ENCODE measurements at places on chromosomes 1 and 21. TPM values are rescaled to one million over a fixed set of nuclear protein-coding genes. Genes with fewer than 3 reads are reported as not detected.

DNA sequence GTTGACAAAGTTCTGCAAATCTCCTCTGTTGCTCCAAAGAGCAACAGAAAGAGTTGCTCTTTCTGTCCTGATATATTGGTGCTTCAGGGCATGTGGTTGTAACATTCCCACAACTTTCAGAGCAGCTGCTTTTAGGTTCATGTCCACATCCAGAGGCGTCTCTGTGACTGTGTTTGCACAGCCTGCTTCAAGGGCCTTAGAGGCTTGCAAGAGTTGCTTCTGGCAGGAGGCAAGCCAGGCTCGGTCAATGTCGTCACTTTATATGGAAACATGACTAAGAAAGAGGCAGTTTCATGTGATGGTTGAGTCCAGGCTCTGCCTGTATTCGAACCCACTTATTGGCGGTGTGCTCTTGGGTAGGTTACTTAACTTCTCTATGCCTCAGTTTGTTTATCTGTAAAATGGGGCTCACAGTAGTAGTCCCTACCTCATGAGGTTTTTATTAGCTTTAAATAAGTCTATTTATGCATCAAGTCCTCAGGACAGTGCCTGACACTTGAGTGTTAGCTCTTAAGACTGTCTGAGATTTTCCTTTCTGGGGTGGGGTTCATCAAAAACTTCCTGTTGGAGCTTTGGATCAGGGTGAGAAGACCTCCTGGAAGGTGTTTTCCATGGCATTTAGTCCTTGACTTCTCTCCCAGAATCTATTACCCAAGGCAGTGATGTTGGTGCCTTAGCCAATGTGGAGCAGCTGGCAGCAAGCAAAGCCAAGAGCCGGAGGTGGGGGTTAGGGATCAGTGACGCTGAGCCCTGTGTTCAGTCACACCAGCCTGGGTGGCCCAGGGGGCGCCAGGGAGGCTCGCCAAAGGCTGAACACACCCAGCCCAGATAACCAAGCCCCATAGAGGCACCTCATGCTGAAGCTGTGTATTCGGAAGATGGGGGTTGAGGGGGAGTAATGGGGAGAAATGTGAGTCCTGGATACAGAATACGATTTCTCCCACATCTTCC is 18.9 kb downstream of the LHX4 start:
- DNase-seq = no peak

DNA sequence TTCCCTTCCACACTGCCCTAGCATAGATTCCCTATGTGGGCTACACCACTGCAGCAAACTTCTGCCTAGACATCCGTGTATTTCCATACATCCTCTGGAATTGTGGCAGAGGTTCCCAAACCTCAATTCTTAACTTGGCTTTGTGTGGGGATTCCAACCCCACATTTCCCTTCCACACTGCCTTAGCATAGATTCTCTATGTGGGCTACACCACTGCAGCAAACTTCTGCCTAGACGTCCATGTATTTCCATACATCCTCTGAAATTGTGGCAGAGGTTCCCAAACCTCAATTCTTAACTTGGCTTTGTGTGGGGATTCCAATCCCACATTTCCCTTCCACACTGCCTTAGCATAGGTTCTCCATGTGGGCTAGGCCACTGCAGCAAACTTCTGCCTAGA is 31.4 kb downstream of the ZNF670 start:
- DNase-seq = no peak

GRCh38 chr21:32708069-32708468 is 19.7 kb downstream of the SYNJ1 start:
- no peak for DNase-seq

DNA sequence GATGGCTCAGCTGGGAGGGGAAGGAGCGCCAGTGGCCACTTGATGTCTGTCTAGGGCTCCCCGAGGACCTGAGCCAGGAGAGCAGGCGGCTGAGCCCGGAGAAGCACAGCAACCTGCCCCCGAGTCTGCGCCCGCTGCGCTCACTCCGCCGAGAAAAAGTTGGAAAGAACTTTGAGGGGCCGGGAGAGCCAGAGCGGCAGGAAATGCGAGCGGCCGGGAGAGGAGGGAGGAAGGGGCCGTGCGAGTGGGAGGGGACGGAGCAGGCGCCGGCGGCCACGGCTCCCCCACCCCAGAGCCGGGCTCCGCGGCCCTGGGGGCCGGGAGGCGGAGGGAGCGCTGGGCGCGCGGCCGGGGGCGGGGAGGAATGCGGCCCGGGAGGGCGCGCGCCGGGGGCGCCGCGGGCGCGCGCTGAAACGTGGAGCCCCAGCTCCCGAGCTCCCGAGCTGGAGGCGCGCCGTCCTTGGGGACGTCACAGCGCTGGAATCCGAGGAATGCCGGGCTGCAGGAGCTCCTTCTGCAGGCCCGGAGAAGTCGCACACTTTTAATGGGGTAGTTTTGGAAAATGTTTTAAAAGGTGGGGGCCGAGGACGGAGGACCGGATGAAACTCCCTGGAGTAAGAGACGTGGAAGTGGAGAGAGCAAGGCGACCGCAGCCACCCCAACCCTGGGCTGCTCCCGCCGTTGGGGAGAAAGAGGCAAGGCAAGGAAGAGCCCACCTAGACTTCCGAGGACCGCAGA is at the start of gene PTPN14:
TSS of gene PTPN14 (minus strand) at position 167 of the 738 bp plus-strand sequence. CDS start 86,799 bp downstream, outside the sequence.
- DNase-seq = peak; percentile 96

The SPRR2F gene
- polyA plus RNA-seq = not detected

- no peak for DNase-seq
Measured at GRCh38 chr1:38000529-38001455, 4.5 kb downstream of the FHL3 start.

GRCh38 chr1:200075522-200075921 is 48.0 kb downstream of the NR5A2 start:
- no peak for DNase-seq

DNA sequence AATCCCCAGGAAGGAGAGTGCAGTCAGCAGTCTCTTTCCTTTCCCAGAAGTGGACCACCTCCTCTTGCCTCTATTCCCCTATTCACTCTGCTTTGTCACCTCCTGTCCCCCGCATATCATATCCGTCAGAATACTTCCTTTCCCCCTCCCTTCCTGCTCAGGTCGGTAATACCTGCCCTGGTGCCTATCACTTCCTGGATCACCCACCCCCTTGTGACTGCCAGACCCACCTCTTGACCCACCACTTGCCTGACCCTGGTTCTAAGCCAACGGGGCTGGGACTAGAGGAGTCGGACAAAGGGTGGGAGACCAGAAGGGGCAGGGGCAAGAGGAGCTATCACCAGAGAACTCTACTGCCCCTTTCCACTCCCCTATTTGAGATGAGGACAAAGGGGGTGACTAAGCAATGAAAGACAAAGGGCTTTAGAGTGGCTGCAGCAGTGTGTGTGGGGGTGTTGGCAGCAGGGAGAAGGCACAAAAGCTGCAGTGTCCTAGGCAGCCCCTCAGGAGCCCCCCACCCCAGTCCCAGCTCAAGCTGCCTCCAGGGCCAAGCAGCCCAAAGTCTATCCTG is 1.7 kb upstream of the ADAMTS4 start:
- DNase-seq = no peak

The LCE1C gene
- polyA plus RNA-seq = not detected

- DNase-seq = peak; percentile 65
Measured at GRCh38 chr1:58515794-58516401, 30.6 kb downstream of the OMA1 start.

- DNase-seq = no peak
Measured at GRCh38 chr1:159829273-159829634, 2.6 kb downstream of the SLAMF8 start.

The TIAM1 gene
- 14.4 TPM for polyA plus RNA-seq

The HPDL gene
- polyA plus RNA-seq = 4.5 TPM

- DNase-seq = no peak
Measured at GRCh38 chr1:197141575-197141974, 4.9 kb downstream of the ASPM start.

The TTLL7 gene
- 3.7 TPM for polyA plus RNA-seq

DNA sequence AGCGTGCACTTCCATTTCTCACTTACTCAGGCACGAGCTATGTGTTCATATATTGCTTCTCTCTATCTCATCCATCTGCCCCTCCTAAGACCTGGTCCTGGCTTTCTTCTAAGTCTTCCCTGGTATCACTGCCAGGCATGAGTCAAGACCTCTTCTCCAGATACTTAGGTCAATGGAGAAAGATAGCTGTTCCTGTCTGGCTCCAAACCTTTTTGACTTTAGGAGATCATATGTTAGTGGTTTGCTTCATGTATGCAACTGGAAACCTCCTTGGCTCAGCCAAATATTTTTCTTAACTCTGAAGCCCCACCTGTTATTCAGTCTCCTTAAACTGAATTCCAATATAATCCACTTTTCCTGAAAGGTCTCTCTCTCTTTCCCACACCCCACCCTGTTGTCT is 211.6 kb upstream of the PTBP2 start:
- DNase-seq = no peak

The OR2L2 gene
- 0.10 TPM for polyA plus RNA-seq

DNA sequence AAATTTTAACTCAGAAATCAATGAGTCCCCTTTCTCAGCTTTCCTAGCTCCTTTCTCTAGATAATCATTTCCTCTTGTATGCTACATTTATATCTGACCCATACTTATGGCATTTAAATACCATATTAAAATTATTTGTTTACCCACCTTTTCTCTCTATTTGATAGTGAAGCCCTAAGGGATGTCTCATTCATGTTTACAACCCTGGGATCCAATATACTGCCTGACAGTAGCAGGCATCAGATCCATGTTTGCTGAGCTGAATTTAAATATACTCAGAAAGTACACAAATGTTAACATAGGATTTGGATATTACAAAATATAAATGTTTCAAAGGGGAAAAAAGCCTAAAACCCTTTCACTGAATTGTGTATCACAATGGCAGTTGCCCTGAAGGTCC is 26.5 kb downstream of the SCMH1 start:
- DNase-seq = no peak

DNA sequence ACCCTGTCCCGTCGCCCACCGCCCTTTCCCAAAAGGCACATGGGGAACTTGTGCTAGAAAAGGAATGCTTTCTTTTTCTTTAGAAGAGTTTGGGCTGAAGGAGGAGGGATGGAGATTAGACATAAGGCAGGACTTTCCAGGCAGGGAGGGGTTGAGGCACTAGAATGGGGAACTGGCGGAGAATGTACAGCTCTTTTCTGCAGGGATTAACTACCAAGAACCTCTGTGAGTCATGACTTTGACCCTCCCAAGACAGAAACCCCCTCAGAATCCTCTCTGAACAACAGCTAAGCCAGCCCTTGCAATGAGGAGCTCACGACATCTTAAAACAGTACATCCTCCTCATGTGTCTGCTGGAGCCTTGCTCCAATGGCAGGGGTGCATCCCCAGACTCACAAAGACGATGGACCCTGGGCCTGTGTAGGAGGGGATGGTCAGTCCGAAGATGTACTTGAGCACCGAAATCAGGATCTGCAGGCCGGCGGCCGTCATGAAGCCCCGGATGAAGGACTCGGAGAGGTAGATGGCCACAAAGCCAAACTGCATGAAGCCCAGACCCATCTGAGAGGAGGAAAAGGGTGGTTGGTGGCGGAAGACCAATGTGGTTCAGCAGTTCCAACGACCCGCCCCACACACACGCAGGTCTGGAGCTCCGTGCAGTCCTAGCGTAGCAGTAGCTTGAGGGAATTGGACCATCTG is 13.6 kb downstream of the SLC26A9 start:
- no peak for DNase-seq

The GCSAML gene
- 0.58 TPM for polyA plus RNA-seq

- no peak for DNase-seq
Measured at GRCh38 chr1:210098356-210098755, 134.2 kb upstream of the SERTAD4 start.

GRCh38 chr1:24540906-24541710 is 14.8 kb upstream of the NCMAP start:
- DNase-seq = no peak

The CAPN9 gene
- polyA plus RNA-seq = 1.0 TPM

All from renal pelvis (tissue), 12 donors.